ENCODE measurements at places on chromosomes 6 and 20.

DNA sequence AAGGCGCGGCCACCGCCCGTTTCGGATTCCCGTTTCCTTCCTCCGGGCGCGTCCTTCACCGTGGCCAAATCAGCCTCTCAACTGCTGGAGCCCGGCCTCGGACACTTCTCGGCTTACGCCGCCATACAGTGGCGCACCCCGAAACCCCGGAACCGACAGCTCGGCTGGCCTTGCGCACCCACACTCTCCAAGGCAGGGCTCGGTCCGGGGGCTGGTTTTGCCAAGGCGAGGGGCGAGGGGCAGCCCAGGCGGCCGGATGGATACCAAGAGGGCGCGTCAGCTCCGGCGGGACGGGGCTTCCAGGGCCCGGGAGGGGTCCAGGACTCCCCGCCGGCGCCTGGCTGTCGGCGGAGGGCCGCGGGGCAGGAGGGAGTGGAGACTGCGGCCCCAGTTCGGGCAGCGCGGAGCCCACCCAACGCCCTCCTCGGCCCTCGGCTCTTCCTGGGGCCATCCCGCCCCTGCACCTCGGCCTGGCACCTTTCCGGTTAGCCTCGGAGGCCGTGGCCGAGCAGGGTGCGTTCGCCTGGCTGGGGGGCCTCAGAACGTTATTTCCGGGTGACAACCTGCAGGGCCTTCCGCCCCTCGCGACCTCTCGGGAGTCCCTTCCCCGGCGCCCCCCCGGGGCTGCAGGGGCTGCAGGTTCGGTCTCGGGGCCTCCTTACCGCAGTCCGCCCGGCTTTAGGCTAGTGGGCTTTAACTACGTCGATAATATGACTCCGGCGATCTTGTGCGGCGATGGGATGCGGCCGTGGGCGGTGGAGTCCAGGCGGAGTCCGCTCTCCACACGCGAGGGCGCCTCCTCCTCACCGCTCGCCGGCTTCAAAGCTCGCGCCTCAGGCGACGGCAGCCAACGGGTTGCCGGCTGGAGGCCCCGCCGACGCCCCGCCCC is 697 bp upstream of the CEP43 start:
- peak; percentile 61 for DNase-seq

DNA sequence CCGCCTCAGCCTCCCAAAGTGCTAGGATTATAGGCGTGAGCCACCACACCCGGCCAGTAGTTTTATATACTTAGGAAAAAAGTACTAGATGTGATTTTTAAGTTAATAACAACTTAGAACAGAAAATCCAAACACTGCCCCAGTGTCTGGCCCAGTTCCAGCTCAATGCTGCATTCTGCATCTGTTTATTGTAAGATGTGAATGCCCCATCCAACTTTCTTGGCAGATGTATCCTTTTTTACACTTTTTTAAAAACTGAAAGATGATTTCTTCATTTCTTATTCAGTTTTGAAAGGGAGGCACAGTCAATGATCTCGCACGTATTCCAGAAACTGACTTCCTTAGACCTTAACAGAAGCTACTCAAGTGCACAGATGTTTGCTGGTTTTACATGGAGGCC is 85.6 kb upstream of the SRSF6 start:
- DNase-seq, result no peak

- DNase-seq, result no peak
These were observed 150.1 kb downstream of the DTNBP1 start for GRCh38 chr6:15512721-15513120.

DNA sequence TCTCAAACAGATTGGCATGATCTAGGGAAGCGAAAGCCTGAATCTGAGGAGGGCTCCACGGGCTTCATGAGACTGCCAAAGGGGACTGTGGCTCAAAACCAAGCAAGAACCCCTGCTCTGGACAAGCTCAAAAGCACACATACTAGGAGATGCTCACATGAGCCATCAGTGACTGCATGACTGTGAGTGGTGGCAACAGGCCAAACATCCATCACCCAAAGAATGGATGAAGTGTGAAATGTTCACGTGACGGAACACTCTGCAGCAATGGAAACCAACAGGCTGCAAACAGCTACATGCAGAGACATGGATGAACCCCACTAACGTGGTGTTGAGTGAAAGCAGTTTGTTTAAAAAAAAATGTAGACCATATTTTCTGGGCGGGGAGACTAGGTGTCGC is 136.3 kb downstream of the PREX1 start:
- no peak for DNase-seq

- no peak for DNase-seq
These were observed 901.0 kb upstream of the MAP3K7 start for GRCh38 chr6:91487696-91488392.

- no peak for DNase-seq
These were observed 857.6 kb upstream of the SLC35B3 start for GRCh38 chr6:9292975-9293374.
